ENCODE measurements at places on chromosomes 11 and 22. TPM values are rescaled to one million over a fixed set of nuclear protein-coding genes. Genes with fewer than 3 reads are reported as not detected.

Gene ESAM
- total RNA-seq: not detected

- no peak overlapping the region for H3K4me3 ChIP-seq
- H3K27ac ChIP-seq: no peak overlapping the region
- H3K4me1 ChIP-seq: no peaks in the 10 kb centered on the region
- H3K27me3 ChIP-seq: no peaks in the 10 kb centered on the region
- peaks cover 12% of the 10 kb centered on the region for H3K36me3 ChIP-seq
Observed at GRCh38 chr22:27867085-27867952, 51.7 kb downstream of the PITPNB start.

Gene LARGE1
- total RNA-seq: 75.6 TPM

DNA sequence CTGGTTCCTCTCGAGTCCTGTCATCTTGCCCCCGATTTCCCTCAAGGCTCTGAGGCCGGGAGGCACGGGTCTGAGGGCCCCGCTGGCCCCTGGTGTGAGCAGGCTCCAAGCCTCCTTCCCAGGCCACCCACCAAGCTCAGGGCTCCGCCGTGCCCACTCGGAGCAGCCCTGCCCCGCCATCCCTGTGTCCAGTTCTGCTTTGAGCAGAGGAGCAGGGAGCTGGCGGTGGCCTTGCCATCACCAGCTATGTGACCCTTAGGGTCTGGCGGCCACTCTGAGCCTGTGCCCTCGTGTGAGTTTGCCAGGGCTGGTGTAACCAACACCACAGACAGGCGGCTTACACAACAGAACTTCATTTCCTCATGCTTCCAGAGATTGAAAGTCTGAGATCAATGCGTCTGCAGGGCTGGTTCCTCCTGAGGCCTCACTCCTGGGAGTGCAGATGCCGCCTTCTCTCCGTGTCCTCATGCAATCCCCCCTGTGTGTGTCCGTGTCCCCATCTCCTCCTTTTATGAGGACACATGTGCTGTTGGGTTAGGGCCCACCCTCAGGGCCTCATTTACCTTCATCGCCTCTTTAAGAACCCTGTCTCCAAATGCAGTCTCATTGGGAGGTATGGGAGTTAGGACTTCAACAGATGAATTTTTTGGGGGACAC, 36.5 kb upstream of the CELSR1 start:
- no peak for DNase-seq
- no peak overlapping the region for H3K4me3 ChIP-seq
- H3K4me1 ChIP-seq: peaks cover 11% of the 10 kb centered on the region
- H3K36me3 ChIP-seq: no peaks in the 10 kb centered on the region

DNA sequence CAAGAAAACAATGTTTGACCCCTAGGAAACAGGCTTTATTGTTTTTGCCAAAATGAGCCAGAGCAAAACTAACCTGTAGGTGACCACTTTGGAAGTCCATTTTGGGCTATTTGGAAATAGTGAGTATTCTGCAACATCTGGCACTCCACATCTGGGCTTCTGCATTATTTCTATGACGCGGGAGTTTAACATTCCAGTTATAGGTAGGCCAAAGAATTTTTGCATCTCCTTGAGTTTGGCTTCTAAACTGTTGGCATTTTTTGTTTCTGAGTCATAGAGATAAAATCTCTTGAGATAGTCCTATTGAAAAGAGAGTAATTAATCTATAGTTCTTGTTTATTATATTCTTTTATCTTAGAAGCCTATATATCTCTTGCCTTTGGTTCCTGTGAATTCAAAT, 2.9 kb downstream of the MMP7 start:
- no peaks in the 10 kb centered on the region for H3K36me3 ChIP-seq
- H3K4me1 ChIP-seq: no peaks in the 10 kb centered on the region
- H3K27ac ChIP-seq: no peak overlapping the region
- H3K27me3 ChIP-seq: no peaks in the 10 kb centered on the region

GRCh38 chr22:43404673-43405385, 7.0 kb upstream of the MPPED1 start:
- no peaks in the 10 kb centered on the region for H3K36me3 ChIP-seq
- no peaks in the 10 kb centered on the region for H3K4me1 ChIP-seq
- H3K27ac ChIP-seq: no peak overlapping the region
- H3K4me3 ChIP-seq: no peak overlapping the region
- peaks cover 6% of the 10 kb centered on the region for H3K27me3 ChIP-seq

DNA sequence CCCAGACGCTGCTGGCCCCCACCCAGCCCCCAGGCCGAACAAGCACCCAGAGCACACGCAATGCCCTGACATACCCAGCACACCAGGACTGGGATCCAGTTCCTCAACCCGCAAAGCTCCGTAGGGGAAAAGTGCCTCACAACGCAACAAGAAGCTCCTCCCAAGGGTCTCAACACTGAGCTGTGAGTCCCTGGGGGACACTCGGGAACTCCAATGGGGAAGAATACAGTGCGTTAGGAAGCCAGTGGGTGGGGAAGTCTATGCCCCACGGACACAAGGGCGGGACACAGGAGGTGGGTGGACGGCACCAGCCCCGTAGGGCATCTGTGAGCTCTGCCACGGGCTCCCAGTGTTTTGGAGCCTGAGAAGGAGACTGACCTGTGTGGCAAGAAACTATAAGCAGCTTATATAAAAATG, 1.6 kb downstream of the DEAF1 start:
- DNase-seq: no peak
- H3K36me3 ChIP-seq: no peaks in the 10 kb centered on the region
- peaks cover 20% of the 10 kb centered on the region for H3K4me1 ChIP-seq

Gene FGF4
- total RNA-seq: 9.2 TPM

DNA sequence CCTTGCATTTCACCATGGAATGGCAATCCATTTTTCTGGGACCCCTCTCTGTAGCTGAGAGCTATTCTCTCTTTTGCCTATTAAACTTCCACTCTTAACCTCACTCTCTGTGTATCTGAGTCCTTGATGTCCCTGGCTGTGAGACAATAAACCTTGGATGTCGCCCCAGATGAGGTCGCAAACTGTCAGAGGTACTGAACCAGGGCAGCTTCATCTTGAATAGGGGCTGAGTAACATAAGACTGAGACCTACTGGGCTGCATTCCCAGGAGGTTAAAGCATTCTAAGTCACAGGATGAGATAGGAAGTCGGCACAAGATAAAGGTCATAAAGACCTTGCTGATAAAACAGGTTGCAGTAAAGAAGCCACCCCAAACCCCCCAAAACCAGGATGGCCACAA, 68.0 kb downstream of the RSF1 start:
- no peaks in the 10 kb centered on the region for H3K27me3 ChIP-seq
- peak overlapping the region; percentile 81 for H3K27ac ChIP-seq
- no peaks in the 10 kb centered on the region for H3K36me3 ChIP-seq
- peak overlapping the region; percentile 41 for H3K4me3 ChIP-seq

- no peak overlapping the region for H3K4me3 ChIP-seq
- no peak for DNase-seq
- no peak overlapping the region for H3K27ac ChIP-seq
- no peaks in the 10 kb centered on the region for H3K27me3 ChIP-seq
Observed at GRCh38 chr11:11450744-11451362, 97.8 kb upstream of the CSNK2A3 start.

DNA sequence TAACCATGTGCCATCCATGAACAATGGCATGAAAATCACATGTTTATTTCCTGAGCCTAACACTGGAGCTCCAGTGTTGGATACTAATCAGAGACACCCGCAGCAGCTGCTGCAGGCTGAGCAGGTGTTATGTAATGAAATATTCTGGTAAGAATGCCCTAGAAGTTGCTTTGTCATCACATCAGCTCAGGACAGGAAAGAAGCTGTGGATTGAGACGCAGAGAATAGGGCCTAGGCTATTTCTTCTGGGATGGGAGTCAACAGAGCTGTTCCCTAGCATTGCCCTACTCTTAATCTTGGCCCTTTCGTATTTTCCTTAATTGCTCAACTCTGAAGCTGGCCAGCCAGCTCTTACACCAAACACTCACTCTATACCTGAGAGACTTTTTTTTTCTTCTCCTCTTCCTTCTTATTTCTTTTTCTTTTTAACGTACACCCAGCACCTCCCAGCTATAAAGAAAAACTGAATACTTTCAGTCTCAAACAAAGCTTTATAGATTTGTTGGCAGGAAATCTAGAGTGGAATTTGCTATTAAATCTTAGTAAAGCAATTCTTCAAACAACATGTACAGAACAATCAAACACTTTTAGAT, 31.9 kb downstream of the RASSF10 start:
- H3K27me3 ChIP-seq: no peaks in the 10 kb centered on the region
- DNase-seq: no peak
- no peak overlapping the region for H3K4me3 ChIP-seq
- no peak overlapping the region for H3K27ac ChIP-seq
- H3K36me3 ChIP-seq: no peaks in the 10 kb centered on the region
- H3K4me1 ChIP-seq: no peaks in the 10 kb centered on the region

DNA sequence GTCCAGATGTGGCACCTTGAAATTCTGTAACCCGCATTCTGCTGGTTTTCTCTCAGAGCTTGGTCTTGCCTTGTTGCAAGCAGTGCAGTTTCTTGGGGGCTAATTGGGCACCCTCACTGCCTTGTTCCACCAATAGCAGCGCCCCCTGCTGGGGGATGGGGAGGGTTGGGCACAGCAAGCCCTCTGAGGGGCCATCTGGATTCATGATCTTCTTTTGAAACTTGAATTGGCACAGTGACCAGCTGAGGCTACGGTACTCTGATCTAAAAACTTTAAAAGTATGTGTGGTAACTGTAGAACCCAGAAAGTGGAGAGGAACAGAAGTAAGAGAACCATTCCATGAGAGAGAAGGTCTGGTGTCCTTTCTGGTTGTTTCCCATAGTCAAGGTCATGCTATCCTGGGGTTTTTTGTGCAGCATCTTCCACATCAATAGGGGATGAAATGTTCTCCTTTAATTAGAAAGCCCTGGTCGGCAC, 64.2 kb downstream of the MED15 start:
- no peaks in the 10 kb centered on the region for H3K4me1 ChIP-seq
- DNase-seq: peak; percentile 72
- H3K27ac ChIP-seq: no peak overlapping the region
- no peak overlapping the region for H3K4me3 ChIP-seq
- peaks cover 18% of the 10 kb centered on the region for H3K36me3 ChIP-seq

Gene RIMBP3B
- 0.04 TPM for total RNA-seq

DNA sequence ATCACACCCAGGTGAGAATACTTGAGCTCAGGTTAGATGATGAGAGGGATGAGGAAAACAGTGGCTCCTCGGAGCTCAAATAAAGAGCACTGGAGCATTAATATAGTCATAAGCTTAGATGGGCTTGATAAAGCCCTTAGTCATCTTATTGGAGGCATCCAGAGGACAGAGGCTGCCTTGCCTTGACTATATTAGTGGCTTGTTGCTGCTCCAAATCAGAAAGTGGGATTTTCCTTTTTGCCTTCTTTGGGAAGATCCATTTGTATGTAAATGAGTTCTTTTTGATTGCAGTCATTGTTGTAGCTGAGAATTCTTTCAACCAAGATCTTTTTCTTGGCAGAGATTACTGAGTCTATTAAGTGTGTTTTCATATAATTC, 18.9 kb downstream of the ADM start:
- no peaks in the 10 kb centered on the region for H3K27me3 ChIP-seq
- H3K4me3 ChIP-seq: no peak overlapping the region
- peaks cover 24% of the 10 kb centered on the region for H3K4me1 ChIP-seq
- no peaks in the 10 kb centered on the region for H3K36me3 ChIP-seq
- no peak for DNase-seq

Gene OR5P2
- 1.3 TPM for total RNA-seq

Gene UBQLNL
- total RNA-seq: 0.35 TPM

DNA sequence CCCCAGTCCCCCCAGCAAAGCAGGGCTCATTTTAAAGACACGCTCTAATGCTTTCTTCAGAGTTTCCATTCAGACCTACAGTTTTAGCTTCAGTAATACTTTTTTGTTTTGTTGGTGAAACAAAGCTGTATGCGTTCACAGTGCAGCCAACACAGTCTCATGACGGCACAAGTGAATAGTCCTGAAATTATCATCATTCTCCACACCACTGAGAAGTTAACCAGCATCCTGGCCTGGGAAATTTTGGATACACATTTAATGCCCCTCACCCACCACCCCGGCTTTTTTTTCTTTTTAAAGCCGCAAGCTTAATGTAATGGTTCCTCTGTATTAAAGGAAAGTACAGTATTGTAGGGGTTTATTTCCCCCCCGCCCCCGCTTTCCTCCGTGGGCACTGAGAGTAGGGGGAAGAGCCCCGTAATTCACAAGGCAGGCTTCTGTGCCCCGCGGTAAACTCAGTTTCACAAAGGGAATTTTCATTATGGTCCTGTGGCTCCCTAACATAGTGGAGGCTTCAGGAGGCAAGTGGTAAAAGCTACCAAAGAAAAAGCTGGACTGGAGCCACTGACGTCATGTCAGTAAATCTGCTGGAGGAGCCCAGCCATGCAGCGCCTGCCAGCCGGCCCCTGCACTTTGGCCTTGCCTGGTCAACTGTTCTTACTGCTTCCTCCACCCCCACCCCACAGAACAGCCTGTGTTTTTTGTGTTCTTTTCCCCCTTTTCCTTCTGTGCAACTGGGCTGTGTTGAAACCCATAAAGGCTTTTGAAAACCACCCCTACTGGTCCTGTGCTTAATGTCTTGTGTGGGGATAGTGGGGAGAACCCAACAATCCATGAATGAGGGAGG, 18.2 kb downstream of the TEAD1 start:
- H3K27me3 ChIP-seq: peaks cover 8% of the 10 kb centered on the region
- no peak for DNase-seq
- H3K36me3 ChIP-seq: no peaks in the 10 kb centered on the region
- peaks cover 91% of the 10 kb centered on the region for H3K4me1 ChIP-seq
- H3K27ac ChIP-seq: no peak overlapping the region

GRCh38 chr11:1820463-1821325, 14.1 kb upstream of the SYT8 start:
- DNase-seq: no peak
- no peaks in the 10 kb centered on the region for H3K36me3 ChIP-seq
- no peaks in the 10 kb centered on the region for H3K27me3 ChIP-seq
- H3K4me1 ChIP-seq: no peaks in the 10 kb centered on the region

- DNase-seq: no peak
- H3K27me3 ChIP-seq: no peaks in the 10 kb centered on the region
- H3K4me1 ChIP-seq: 0 out of 2 replicates have a peak, but pooled peaks cover 4% of the 10 kb centered on the region
- H3K27ac ChIP-seq: no peak overlapping the region
- H3K4me3 ChIP-seq: no peak overlapping the region
Observed at GRCh38 chr11:103483996-103484395, 374.8 kb downstream of the DYNC2H1 start.

All from GM23338 (cell line).